ENCODE measurements at places on chromosomes 4 and X.

DNA sequence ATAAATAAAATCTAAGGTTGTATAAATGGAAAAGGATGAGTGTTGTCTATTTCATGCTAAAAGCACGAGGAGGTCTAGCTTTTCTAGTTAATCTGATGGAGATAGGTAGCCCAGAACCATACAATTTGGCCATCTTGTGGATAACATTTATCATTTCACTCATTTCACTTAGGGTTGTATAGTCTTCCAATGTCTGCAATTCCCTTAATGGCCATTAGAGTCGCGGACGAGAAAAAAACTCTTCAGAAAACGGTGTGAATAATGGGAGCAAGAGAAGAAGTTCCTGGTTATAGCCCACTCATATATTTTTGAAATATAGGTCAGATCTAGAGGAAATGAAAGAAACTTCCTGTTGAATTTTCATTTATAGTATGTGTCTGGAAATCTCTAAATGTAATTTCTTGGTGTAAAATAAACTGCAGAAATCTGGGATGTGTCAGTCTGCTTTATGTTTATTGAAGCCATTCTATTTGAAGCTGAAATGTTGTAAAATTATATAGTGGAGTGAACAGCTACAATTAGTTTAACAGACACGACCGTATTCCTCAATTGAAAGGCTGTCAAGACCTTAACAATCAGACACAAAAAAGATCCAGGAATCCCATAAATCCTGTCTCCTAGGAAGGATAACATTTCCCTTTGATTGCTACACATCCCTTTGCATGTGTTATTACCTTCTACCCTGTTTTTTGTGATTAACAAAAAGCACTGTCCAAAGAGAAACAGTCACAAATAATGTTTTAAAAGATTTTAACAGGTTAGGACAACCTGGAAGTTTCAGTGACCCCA is 47.7 kb upstream of the MGST2 start:
- no peak overlapping the region for H3K27ac ChIP-seq
- peaks cover 22% of the 10 kb centered on the region for H3K4me1 ChIP-seq
- no peaks in the 10 kb centered on the region for H3K36me3 ChIP-seq
- DNase-seq, result no peak
- peaks cover 8% of the 10 kb centered on the region for H3K27me3 ChIP-seq

DNA sequence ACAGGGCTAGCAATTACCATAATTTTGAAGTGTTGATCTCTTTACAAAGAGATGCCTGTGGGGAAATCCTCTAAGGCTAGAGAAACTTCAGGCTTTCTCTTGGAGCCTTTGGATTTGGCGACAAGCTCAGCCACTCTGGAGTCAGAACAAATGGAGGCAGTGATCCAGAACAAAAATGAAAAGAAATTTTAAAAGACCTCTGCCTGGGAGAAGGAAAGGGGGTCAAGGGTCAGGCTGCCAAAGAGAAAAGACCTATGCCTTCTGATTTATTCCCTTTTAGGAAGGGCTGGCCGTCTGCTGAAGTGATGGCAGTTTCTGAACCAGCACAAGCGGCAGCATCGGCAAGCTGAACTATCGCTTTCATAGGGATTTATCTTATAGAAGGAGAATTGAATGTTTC is 140.8 kb upstream of the SFRP2 start:
- H3K4me1 ChIP-seq, result peaks cover 49% of the 10 kb centered on the region
- H3K4me3 ChIP-seq, result no peak overlapping the region
- no peaks in the 10 kb centered on the region for H3K36me3 ChIP-seq
- H3K27me3 ChIP-seq, result no peaks in the 10 kb centered on the region
- DNase-seq, result peak; percentile 49

DNA sequence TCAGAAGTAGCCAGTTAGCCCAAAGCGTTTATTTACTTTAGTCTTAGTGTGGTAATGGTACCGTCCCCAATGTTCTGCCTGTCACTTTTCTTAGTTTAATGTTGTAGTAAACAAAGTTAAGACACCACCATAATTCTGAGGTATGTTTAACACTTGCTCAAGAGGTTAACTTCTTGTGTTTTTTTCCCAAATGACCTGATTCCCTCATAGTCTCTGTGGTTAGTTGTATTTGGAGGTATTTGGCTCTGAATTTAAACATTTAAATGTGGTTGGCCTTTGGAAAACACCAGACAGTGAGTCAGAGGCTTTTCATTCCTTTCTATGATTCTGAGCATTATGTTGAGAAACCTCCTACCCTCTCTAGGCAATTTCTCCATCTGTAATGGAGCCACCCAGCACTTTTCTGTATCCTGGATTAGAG is 47.9 kb downstream of the CXCL1 start:
- H3K4me3 ChIP-seq, result no peak overlapping the region
- no peak for DNase-seq
- H3K27me3 ChIP-seq, result no peaks in the 10 kb centered on the region
- no peaks in the 10 kb centered on the region for H3K36me3 ChIP-seq
- peaks cover 16% of the 10 kb centered on the region for H3K4me1 ChIP-seq

DNA sequence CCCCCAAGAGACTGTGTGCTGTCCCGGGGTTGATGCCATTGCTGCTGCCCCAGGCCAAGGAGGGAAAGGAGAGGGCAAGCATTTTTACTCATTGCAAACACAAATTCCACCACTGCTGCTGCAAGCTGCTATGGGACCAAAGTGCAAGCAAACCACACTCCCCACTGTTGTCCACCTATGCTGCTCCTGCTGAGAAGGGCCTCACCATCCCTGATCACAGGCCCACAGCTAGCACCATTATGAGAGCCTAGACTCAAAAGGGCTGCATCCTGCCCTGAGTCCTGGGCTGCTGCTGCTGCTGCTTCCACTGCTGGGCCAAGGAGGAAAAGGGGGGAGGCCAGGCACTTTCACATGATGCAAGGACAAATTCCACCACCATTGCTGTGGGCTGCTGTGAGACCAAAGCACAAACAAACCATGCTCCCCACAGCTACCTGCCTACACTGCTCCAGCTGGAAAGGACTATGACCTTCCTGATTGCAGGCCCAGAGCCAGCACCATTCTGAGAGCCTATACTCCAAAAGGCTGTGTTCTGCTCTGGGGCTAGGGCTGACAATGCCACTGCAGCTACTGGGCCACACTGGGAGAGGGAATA is 218.2 kb upstream of the ZCCHC13 start:
- H3K36me3 ChIP-seq, result peaks cover 57% of the 10 kb centered on the region
- H3K27ac ChIP-seq, result no peak overlapping the region
- DNase-seq, result no peak
- H3K4me3 ChIP-seq, result no peak overlapping the region
- H3K27me3 ChIP-seq, result no peaks in the 10 kb centered on the region
- no peaks in the 10 kb centered on the region for H3K4me1 ChIP-seq

- no peaks in the 10 kb centered on the region for H3K36me3 ChIP-seq
- H3K27me3 ChIP-seq, result peaks cover 15% of the 10 kb centered on the region
- no peak overlapping the region for H3K4me3 ChIP-seq
- H3K27ac ChIP-seq, result no peak overlapping the region
Observed at GRCh38 chr4:176433983-176434382, 114.2 kb downstream of the SPCS3 start.

GRCh38 chr4:189285377-189285776 is 655.3 kb upstream of the FRG1 start:
- H3K36me3 ChIP-seq, result no peaks in the 10 kb centered on the region
- no peak for DNase-seq
- H3K4me1 ChIP-seq, result no peaks in the 10 kb centered on the region
- no peak overlapping the region for H3K27ac ChIP-seq
- no peaks in the 10 kb centered on the region for H3K27me3 ChIP-seq

- peaks cover 6% of the 10 kb centered on the region for H3K27me3 ChIP-seq
- DNase-seq, result peak; percentile 66
- peak overlapping the region; percentile 94 for H3K4me3 ChIP-seq
- no peak overlapping the region for H3K27ac ChIP-seq
- H3K36me3 ChIP-seq, result peaks cover 20% of the 10 kb centered on the region
Observed at GRCh38 chr4:41257257-41257901, 651 bp downstream of the UCHL1 start.

DNA sequence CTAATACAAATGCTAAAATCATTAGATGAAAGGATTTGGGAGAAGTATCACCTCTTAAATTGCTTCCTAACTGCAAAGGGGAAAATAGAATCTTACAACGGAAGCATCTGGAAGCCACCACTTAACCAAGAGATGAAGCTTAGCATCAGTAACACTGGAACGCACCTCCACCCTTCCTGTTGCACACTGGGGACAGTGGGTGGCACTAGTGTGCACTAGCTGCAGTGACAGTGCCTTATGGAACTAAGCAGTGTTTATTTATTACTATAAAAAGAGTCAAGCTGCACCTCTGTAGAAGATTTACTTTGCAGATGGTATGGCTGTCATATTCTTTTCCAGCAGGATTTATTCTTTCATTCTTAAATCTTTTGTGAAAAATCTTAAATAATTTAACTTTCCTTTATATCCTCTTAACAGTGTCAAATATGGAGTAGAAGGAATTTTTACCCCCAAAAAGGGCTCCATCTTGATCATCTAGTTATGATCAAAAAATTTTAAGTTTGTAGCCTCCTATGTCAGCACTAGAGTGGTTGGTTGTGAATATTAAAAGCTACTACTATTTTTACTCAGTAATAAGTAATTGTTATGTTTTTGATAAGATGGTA is 76.7 kb downstream of the SCD5 start:
- peaks cover 5% of the 10 kb centered on the region for H3K27me3 ChIP-seq
- DNase-seq, result peak; percentile 16
- no peak overlapping the region for H3K27ac ChIP-seq
- H3K36me3 ChIP-seq, result no peaks in the 10 kb centered on the region
- H3K4me3 ChIP-seq, result no peak overlapping the region

DNA sequence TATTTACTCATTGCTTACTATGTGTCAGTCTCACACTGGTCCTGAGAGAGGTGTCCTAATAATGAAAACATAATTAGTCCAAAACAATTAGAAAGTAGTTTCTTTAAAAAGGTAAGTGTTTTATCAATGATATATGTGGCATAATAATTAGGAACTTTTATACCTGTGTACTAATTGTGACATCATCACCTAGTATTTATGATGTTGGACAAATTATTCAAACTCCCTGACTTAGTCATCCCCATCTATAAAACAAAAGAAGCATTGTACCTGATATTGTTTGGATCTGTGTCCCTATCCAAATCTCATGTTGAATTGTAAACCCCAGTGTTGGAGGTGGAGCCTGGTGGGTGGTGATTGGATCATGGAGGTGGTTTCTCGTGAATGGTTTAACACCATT is 15.8 kb upstream of the ARHGEF38 start:
- H3K27me3 ChIP-seq, result peaks cover 7% of the 10 kb centered on the region
- no peak overlapping the region for H3K27ac ChIP-seq
- no peaks in the 10 kb centered on the region for H3K4me1 ChIP-seq
- no peaks in the 10 kb centered on the region for H3K36me3 ChIP-seq
- H3K4me3 ChIP-seq, result no peak overlapping the region

DNA sequence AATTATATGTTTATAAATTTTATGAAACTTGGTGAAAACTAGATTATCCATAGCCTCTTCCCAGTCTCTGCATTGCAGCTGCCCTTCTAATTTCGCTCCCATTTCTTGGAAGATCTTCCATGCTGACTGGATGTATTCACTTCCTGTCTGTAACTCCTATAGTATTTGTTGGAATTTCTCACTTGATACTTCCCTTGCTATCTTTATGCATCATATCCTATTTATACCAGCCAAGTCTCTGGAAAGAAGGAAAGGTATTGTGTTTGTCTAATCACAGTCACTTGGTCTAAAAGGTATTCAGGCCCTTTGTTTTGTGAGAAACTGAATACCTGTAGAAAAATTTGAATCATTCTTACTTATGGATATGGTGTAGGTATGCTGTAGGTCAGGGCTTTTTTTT is 870.9 kb upstream of the FRG1 start:
- no peaks in the 10 kb centered on the region for H3K4me1 ChIP-seq
- no peak for DNase-seq
- H3K27me3 ChIP-seq, result peaks cover 9% of the 10 kb centered on the region
- no peak overlapping the region for H3K27ac ChIP-seq
- no peaks in the 10 kb centered on the region for H3K36me3 ChIP-seq
- no peak overlapping the region for H3K4me3 ChIP-seq

Measured in nephron progenitor cell (in vitro differentiated cells).